Stimulated activated CD4-positive, alpha-beta T cell treated with anti-CD3 and anti-CD28 coated beads, Interleukin-12 subunit alpha, Interleukin-12 subunit beta, amount 100 ng/mL, for 48 hours (primary cell): ENCODE measurements at places on chromosomes 12 and 14.

GRCh38 chr12:88994537-88994936 is 357.8 kb downstream of the DUSP6 start:
- no peak for DNase-seq

- DNase-seq = no peak
Measured at GRCh38 chr12:118851891-118852290, 129.4 kb upstream of the SRRM4 start.

DNA sequence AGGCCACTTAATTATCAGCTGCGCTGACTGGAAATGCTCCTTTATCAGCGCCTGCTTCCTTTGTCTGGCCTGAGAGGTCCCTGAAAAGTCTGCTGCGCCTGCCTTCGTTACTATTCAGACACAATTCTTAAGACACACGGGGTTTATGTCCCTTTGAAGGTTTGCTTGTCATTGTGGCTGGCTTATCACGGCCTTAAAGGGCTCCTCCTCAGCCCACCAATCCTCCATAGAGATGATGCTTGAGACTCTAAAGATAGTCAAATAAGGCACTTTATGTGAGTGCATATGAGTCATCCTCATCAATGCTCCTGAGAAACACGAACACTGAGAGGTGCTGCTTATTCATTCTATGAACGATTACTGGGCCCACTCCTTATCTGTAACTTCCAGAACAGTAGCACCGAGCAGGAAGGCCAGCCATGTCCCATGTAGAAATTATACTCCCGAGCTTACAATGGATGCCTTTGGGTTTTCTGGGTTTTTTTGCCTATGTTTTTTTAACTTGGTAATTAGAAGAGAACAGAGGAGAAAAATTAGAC is 1268.2 kb upstream of the TMEM132C start:
- no peak for DNase-seq

DNA sequence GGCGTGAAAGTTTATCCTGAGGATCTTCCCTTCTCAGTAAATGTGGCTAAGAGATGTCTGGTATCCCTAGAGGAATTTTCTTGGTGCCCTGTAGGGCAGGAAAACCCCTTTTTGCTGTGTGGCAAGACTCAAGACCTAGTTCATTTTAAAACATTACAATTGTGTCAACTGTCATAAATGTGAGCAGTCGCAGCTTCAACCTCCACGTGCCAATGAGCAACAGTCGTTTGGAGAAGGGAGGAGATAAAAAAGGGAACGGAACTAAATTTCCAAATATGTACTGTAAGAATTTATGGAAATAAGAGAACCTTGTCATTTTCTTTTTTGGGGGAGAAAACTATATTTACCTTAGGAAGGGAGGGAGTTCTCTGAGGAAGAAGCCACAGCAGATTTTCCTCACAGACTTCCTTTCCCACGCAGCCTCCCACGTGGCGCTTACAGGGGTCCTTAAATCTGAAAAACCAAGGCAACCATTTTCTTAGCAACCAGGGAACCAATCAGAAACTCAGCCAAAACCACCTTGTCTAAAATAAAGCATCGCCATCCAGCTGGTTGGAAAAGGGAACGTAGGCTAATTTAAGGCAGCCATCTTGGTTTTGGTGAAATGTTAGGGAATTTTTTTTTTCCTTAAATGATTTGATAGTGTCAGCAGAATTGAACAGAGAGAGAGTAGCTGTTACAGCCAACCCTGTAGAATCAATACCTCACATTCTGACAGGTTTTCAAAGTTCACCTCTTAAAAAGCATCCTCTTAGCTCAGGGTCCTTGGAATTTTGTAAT is 99.1 kb downstream of the FIGNL2 start:
- no peak for DNase-seq

DNA sequence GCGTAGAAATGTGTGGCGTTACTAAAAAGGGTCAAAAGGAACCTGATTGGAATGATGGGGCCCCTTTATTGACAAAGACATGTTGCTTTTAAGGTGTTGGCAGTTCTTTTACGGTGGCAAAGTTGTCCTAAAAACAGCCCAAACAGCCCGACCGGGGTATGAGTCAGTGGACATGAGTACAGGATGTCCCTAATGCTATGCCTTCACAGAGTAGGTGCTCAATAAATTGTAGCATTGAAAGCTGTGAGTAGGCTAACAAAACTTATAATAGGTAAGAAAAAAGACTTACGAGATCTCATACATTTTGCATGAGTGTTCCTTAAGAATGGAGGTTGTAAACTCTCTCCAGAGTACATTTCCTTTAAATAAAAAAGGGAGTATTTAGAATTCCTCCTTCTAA is 2.6 kb downstream of the ELK3 start:
- DNase-seq = no peak

DNA sequence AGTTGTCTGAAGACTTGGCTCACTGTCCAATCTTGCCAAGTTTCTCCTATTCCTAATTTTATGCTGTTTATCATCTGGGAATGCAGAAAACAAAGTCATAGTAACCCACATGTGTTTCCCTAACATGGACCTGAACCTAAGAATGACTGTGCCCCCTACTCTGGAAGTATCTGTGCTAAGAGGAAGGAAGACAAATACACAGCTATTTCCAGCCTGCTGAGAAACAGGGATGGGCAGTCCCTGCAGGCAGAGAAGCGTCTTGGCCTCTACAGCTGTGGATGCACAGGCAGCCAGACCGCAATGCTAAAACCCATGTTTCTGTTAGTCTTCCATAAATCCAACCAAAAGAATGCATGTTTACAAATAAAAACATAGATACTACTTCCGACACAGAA is 56.2 kb downstream of the DUSP16 start:
- no peak for DNase-seq

- DNase-seq = no peak
Measured at GRCh38 chr14:29410581-29410980, 517.1 kb downstream of the PRKD1 start.

DNA sequence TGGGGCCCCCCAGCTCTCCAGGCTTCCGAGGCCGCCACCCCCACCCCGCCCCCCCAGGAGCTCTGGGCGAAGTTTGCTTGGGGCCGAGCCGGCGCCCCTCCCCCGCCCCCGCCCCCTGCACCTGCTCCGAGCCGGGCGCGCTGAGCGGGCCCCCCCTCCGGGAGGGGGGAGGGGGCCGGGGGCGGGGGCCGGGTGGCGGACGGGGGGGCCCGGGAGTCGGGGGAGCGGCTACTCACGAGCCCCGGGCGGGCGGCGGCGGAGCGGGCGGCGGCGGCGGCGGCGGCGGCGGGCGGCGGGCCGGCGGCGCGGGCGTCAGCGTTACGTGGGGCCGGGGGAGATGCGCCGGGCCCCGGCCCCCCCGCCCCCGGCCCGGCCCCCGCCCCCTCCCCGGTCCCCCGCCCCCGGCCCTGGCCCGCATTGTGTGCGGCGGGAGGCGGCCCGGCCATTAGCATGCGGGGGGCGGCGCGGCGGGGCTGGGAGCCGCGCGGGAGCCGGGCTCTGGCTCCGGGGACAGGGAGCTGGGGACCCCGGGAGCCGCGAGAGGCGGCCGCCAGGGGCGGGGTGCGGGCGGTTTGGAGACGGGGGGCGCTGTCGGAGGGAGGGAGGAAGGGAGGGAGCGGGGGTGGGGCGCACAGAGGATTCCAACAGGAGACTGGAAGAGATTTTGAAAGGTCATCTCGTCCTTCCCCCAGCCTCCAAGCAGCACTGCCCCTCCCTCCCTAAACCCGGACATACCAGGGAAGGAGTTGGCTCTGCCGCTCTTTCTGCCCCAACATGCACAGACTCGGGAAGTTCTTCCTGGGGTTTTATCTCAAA is at the start of gene ZNF219:
Gene ZNF219, minus strand, starts transcription at position 580 of the 816 bp plus-strand sequence. CDS start 5,064 bp downstream, outside the sequence.
- no peak for DNase-seq

GRCh38 chr14:76773956-76774820 is 12.9 kb downstream of the VASH1 start:
- no peak for DNase-seq

DNA sequence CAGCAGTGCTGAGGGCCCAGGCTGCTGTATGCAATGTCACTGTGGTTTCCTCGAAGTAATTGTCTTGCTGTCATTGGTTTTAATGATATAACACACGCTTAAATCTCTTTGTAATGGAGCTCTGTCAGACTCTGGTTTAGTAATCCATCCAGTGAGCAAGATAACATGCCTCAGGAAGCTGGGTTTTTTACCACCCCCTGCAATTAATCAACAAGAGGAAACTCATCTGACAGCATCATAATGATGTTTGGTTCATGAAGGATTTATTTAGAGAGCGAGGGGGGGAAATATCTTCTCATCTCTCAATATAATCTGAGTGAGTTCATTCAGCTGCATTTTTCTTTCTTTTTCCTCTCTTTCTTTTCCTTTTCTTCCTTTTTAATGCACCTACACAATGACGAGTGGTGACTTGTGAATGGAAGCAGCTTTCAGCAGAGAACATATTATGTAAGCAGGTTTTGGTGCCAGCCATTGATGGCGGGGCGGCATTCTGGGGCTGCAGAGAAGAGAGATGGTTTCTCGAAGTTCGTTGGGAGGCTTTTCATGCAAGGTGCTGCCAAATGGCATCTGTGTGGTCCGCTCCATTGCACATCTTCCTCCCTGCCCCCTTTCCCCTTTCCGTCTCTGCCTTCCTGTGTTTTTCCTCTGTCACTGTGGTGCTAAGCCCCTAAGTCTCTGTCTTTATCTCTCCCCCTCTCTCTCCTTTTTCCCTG is 6.7 kb downstream of the RPH3A start:
- DNase-seq = no peak

- DNase-seq = no peak
Measured at GRCh38 chr12:44117337-44117736, 281.5 kb downstream of the TMEM117 start.

DNA sequence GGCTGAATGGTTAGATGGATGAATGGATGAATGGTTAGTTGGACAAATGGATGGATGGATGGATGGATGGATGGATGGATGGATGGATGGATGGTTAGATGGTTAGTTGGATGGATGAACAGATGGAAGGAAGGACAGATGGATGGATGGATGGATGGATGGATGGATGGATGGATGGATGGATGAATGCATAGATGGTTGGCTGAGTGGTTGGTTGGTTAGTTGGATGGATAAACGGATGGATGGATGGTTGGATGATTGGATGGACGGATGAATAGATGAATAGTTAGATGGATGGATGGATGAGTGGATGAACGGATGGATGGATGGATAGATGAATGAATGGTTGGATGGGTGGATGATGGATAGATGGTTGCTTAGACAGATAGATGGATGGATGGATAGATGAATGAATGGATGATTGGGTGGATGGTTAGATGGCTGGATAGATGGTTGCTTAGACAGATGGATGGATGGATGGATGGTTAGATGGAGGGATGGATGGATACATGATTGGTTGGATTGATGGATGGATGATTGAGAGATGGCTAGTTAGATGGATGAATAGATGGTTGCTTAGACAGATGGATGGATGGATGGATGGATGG is 48.8 kb upstream of the HSPB8 start:
- DNase-seq = no peak

GRCh38 chr12:59700153-59700450 is 104.3 kb downstream of the SLC16A7 start:
- DNase-seq = no peak
